Endodermal cell (in vitro differentiated cells): ENCODE measurements at places on chromosomes 1 and 21. TPM values are rescaled to one million over a fixed set of nuclear protein-coding genes. Genes with fewer than 3 reads are reported as not detected.

KIF26B gene
- 15.1 and 21.0 TPM in 2 replicates for total RNA-seq

RORC gene
- not detected in 3 replicates for total RNA-seq

PRKCZ gene
- total RNA-seq = 45.8 to 56.7 TPM (median 49.9 TPM) in 3 replicates

MAN1A2 gene
- 24.5 to 33.3 TPM (median 30.7 TPM) in 3 replicates for total RNA-seq

DNAJC6 gene
- total RNA-seq = 31.1 to 39.5 TPM (median 33.9 TPM) in 3 replicates

DNA sequence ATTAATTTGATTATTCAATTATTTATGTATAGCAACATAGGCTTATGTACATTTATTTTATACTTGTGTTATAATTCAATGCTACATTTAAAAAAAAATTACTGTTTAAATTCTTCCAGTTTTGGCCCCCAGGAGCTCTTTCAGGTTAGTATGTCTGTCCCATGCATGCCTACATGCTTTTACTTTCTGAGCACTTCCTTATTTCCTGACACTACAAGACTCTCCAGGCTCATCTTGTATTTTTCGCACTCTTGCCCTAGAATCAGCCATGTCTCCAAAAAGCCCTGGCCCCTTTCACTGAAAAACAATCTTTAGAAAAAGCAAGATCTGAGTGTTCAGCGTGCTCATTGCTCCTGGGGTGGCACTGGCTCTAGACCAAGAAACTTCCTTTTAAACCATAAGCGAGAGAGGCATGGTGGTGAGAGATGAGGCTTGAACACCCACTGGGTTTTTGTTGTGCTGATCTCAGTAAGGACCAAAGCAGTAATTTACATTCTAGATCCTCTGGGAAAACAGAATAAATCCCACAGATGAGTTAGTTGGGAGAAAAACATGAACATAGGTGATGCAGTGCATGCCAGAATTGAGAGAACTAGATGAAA, 95.0 kb downstream of the SLC30A10 start:
- peaks cover 57% of the 10 kb centered on the region for H3K27me3 ChIP-seq
- peak overlapping the region; percentile 45 for H3K27ac ChIP-seq
- peak; percentile 73 for DNase-seq
- H3K36me3 ChIP-seq = no peaks in the 10 kb centered on the region

DNA sequence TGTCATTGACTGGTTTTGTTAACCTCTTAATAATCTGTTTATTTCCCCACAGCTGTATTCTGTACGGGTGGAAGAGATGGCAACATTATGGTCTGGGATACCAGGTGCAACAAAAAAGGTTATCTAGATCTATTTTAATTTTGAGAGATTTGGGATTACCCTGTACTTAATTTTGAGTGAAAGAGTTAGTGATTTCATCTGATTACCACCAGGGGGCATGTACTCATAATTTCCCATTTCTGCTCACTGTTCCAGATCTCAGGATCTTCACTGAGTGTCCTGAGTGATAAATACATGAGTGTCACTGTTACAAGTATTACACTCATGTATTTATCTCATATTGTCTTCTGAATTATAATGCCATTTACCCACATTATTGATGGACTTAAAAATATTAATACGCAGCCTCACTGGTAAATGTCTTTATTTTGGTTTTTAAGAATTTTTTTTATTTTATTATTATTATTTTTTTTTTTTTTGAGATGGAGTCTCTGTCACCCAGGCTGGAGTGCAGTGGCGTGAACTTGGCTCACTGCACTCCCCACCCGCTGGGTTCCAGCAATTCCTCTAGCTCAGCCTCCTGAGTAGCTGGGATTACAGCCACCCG, 27.4 kb downstream of the DTL start:
- no peaks in the 10 kb centered on the region for H3K27me3 ChIP-seq
- H3K36me3 ChIP-seq = peaks cover 36% of the 10 kb centered on the region
- H3K27ac ChIP-seq = no peak overlapping the region
- H3K4me1 ChIP-seq = no peaks in the 10 kb centered on the region
- no peak overlapping the region for H3K4me3 ChIP-seq

DNA sequence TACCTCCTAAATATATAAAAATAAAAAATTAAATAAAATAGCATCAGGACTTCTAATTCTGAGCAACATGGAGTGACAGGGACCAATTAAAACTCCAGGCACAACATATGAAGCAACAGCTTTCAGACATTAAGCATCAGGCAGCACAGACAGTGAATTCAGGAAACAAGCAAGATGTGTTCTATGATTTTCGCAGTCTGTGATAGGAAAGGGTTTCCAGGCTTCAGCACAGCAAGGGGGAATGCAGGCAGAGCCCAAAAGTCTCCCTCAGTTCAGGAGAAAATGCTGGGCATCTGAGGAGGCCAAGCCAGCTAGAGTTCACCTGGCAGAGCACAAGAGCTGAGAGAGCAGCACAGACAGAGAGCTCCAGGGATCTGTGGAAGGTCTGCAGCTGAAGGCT, 22.2 kb upstream of the CTTNBP2NL start:
- H3K4me1 ChIP-seq = no peaks in the 10 kb centered on the region
- H3K36me3 ChIP-seq = no peaks in the 10 kb centered on the region
- H3K4me3 ChIP-seq = no peak overlapping the region
- H3K27me3 ChIP-seq = peaks cover 3% of the 10 kb centered on the region

DNA sequence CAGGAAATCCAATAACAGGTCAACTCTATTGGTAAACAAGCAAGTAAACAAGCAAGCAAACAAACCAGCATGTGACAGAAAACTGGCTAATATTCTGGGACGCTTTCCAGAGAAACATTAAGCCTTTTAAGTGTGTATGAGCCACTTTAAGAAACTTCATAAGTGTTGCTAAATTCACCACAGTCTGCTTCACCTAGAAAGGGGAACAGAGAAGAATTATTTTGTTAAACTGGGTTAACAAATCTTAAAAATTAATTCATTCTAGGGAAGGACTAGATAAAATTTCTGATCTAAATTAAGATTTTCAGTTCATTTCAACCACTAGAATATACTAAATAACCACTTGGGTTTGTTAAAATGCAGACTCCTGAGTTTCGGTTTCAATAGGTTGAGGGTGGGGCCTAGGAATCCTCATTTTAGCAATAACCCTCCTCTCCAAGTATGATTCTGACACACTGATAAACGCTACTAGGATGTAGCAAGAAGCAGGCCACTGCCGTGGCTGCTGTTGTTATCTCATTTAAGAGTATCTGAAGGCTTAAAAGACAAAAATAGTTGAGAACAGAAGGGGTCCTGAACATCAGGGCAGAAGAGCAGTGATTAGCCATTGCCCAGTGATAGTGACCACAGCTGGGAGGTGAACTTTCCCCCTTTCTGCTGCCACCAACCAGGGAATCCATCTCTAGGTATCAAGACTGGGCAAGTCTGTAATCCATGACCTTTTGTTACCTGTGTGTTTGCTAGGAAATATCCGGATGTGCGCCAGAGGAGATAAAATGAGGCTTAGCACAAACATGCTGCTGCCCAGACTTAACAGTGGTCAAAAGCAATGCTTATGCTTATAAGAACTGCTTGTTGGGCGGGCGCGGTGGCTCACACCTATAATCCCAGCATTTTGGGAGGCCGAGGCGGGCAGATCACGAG, 11.2 kb downstream of the CREG1 start:
- no peak overlapping the region for H3K4me3 ChIP-seq
- no peaks in the 10 kb centered on the region for H3K27me3 ChIP-seq
- H3K4me1 ChIP-seq = peaks cover 3% of the 10 kb centered on the region
- DNase-seq = no peak

- H3K36me3 ChIP-seq = no peaks in the 10 kb centered on the region
- DNase-seq = no peak
- no peaks in the 10 kb centered on the region for H3K4me1 ChIP-seq
- H3K4me3 ChIP-seq = no peak overlapping the region
Observed at GRCh38 chr1:235607284-235607683, 42.3 kb downstream of the GNG4 start.

GRCh38 chr1:86190873-86191272, 34.3 kb upstream of the COL24A1 start:
- H3K27me3 ChIP-seq = no peaks in the 10 kb centered on the region
- H3K27ac ChIP-seq = no peak overlapping the region
- H3K4me1 ChIP-seq = peaks cover 18% of the 10 kb centered on the region
- no peaks in the 10 kb centered on the region for H3K36me3 ChIP-seq
- no peak overlapping the region for H3K4me3 ChIP-seq

- no peaks in the 10 kb centered on the region for H3K4me1 ChIP-seq
- H3K27ac ChIP-seq = no peak overlapping the region
- no peaks in the 10 kb centered on the region for H3K36me3 ChIP-seq
- no peak for DNase-seq
Observed at GRCh38 chr1:209621741-209622655, 30.2 kb downstream of the LAMB3 start.

GRCh38 chr1:12409681-12410080, 179.9 kb downstream of the VPS13D start:
- H3K27me3 ChIP-seq = no peaks in the 10 kb centered on the region
- no peaks in the 10 kb centered on the region for H3K4me1 ChIP-seq
- no peak overlapping the region for H3K27ac ChIP-seq
- peaks cover 9% of the 10 kb centered on the region for H3K36me3 ChIP-seq
- no peak overlapping the region for H3K4me3 ChIP-seq
- DNase-seq = no peak

DNA sequence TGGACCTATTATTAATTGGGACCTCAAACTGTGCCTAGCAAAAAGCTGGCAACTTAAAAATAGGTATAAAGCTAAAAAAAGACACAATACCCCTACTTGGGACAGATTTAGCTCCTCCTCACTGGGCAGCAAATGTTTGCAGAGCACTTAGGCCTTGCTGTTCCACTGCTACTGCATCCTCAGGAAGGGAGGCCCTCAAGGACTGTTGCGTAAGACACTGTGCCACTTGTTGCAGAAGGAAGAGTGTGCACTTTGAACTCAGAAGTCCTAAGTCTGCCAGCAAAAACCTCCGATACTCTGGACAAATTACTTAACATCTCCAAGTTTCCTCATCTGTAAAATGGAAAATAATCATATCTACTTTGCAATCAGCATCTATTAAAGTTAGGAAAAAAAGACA, 322.9 kb downstream of the BARHL2 start:
- H3K27me3 ChIP-seq = no peaks in the 10 kb centered on the region
- no peak overlapping the region for H3K27ac ChIP-seq
- H3K4me1 ChIP-seq = peaks cover 11% of the 10 kb centered on the region
- H3K36me3 ChIP-seq = no peaks in the 10 kb centered on the region

GRCh38 chr1:89870998-89871397, 50.2 kb downstream of the LRRC8D start:
- H3K36me3 ChIP-seq = no peaks in the 10 kb centered on the region
- H3K4me3 ChIP-seq = no peak overlapping the region
- no peaks in the 10 kb centered on the region for H3K4me1 ChIP-seq
- DNase-seq = no peak
- no peak overlapping the region for H3K27ac ChIP-seq

DNA sequence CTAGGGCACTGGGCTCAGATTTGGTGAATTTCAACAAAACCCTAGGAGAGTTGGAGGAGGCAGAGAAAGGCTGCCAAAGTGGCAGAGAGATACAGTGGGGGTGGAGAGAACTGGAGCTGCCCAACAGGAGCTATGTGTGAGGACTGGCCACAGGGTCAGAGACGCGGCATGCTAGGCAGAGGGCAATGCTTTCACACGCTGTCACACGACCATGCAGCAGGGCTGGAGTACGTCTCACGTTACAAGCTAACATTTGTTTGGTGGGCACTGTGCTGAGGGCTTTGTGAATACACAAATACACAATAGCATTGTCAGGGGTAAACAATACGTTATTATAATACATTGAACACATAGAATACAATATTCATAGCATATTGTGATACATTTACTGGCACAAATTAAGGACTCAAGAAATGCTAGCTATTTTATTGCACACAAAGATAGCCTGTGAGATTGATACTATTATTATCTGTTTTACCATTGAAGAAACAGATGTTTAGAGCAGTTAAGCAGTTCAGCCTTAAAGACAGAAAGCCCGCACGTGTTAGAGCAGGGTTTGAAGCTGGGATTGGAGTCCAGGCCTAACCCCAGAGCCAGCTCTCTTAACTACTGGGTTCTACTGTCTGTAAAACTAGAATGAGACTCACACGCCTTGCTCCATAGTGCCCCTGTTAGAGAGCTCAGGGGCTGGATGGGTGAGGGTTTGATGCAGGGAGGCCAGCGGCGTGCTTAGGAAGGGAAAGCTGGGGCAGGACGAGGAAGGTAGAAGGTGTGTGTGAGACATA, 4.5 kb downstream of the RAB7B start:
- DNase-seq = peak; percentile 45
- H3K27ac ChIP-seq = peak overlapping the region; percentile 51
- H3K4me3 ChIP-seq = no peak overlapping the region
- H3K27me3 ChIP-seq = no peaks in the 10 kb centered on the region

- no peaks in the 10 kb centered on the region for H3K4me1 ChIP-seq
- no peak overlapping the region for H3K27ac ChIP-seq
- no peaks in the 10 kb centered on the region for H3K27me3 ChIP-seq
- DNase-seq = no peak
Observed at GRCh38 chr1:72137656-72138055, 144.7 kb downstream of the NEGR1 start.

DNA sequence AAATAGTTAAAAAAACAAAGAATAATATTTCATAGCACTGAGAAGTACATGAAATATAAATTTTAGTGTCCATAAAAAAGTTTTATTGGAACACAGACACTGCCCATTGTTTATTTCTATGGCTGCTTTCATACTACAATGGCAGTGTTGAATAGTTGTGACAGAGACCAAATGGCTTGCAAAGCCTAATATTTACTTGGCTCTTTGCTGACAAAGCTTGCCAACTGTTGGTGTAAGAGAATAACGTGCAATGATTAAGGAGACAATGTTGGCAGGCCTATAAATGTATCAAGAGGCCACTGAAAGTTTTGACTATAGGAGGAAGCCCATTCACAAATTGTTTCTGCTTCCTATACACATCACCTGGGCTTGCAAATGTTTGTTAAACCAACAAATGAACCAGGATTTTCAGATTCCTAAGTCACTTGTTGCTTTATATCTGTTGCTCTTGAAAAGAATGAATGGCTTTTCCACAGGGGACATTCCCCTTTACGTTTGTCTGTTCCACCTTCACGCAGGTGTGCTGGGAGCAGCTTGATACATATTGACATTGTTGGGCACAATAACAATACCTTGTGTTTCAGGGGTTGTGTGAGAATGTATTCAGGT, 5.5 kb upstream of the ST6GALNAC3 start:
- H3K36me3 ChIP-seq = no peaks in the 10 kb centered on the region
- H3K4me3 ChIP-seq = no peak overlapping the region
- H3K27me3 ChIP-seq = peaks cover 60% of the 10 kb centered on the region
- DNase-seq = no peak

DNA sequence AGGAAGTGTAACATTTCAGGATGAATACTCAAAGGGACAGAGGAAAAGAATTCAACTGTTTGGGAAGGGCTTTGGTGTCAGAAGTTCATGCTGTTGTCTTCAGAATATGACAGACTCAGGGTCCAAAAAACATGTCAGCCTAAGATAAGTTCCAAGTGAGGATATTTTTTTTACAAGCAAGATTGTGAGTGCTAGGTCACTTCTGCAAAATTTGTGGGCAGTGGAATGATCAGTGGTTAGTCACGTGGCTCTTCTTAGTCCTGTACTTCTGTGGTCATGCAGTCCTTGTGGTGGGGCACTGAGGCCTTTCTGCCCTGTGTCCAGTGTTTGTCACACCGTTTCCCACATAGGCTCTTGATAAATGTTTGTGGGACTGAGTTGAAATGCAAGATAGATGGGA, 5.2 kb downstream of the RGL1 start:
- H3K27me3 ChIP-seq = peaks cover 57% of the 10 kb centered on the region
- no peak for DNase-seq
- H3K4me1 ChIP-seq = peaks cover 4% of the 10 kb centered on the region
- no peak overlapping the region for H3K27ac ChIP-seq
- no peaks in the 10 kb centered on the region for H3K36me3 ChIP-seq
- no peak overlapping the region for H3K4me3 ChIP-seq
